ENCODE measurements at places on chromosomes 2 and 18. TPM values are rescaled to one million over a fixed set of nuclear protein-coding genes. Genes with fewer than 3 reads are reported as not detected.

Gene UGT1A10
- not detected for total RNA-seq

DNA sequence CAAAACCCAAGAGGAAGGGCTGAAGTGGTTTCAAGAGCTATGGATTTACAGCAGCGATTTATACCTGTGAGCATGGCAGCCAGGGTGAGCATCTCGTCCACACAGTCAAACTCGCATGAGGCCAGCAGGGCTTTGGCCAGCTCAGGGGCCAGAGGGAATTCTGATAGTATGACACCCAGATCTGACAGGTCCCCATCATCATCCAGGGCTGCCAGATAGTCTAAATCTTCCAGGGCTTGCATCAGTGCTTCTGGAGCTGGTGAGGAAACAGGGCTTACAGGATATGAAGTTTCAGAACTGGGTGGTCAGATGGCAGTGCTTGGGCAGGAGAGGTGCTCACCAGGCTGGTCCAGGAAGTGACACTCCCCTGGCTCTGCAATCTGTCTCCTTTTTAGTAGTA is 3.5 kb downstream of the DQX1 start:
- peaks cover 19% of the 10 kb centered on the region for H3K36me3 ChIP-seq
- no peak overlapping the region for H3K4me3 ChIP-seq
- H3K4me1 ChIP-seq: peaks cover 4% of the 10 kb centered on the region
- no peak for DNase-seq

GRCh38 chr18:57743008-57743407 is 60.1 kb downstream of the ATP8B1 start:
- DNase-seq: no peak
- H3K27ac ChIP-seq: no peak overlapping the region
- no peaks in the 10 kb centered on the region for H3K27me3 ChIP-seq
- H3K4me3 ChIP-seq: no peak overlapping the region
- no peaks in the 10 kb centered on the region for H3K36me3 ChIP-seq

Gene MCFD2
- 49.0 TPM for total RNA-seq

All from heart left ventricle (tissue), 16 donors.